ENCODE measurements at places on chromosomes 2 and 18.

DNA sequence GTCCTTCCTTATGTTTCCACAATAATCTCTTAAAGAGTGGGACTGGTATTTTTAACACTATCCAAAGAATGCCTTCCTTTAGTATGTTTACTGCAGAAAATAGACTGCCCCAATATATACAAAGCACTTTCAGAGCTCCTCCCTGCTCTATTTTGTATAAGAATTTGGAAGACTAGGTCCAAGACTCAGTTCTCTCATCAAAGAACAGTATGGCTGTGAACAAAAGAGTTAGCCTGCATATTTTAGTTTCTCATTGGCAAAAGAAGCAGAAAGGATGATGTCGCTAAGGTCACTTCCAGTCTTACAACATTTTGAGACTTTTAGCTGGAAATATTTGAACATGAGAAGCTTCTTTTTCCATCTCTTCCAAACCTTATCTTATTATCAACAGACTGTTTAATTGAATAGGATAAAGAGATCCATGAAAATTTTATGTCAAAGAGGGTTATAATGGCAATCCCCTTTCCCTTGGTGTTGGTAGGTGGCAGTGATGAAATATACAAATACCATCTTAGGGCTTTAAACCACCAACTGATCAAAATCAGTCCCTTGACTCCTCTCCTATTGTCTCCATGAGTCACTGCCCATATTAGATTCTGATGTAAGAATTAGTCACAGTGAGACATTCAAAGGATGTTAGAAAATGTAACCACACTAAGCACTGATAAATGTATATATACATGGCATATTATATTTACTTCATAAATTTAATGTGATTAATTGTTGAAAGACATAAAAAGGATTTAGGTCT lies 266.9 kb upstream of the DSEL start:
- no peak for DNase-seq

GRCh38 chr2:9336241-9336575 lies 87.1 kb downstream of the ITGB1BP1 start:
- DNase-seq, result no peak

DNA sequence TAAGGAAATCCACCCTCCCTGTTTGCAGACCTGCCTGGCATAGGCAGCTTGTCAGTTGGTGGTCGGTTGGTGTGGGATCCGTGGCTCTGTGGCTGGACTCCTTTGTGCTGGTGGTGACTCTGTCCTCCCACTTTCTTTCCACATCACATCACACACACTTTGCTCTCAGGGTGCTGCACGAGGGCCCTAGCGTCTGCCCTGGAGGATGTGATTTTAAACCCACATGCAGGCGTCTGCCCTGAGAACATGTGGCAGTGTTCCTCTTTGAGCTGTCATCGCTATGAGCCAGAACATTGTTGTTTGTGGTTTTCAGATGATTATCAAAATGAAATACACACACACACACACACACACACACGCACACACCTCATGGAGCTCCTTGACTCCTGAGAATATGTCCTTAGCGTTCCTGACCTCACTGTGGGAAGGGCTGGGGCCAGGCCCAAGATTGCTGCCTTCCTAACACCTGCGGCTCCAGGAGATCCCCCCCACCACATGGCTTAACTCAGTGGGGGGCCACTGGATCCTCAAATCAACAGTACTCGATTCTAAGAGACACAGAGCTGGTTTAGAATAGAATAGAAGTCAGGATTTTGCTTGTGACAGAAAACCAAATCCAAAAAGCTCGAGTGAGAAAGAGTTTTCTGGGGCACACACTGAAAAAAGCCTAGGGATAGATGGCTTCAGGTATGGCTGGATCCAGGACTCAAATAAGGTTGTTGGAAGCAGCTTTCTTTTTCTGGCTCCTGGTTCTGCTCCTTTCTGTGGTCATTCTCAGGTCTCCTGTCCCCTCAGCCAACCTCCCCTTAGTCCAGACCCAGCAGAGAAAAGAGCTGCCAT lies 54.8 kb downstream of the RTP5 start:
- no peak for DNase-seq

DNA sequence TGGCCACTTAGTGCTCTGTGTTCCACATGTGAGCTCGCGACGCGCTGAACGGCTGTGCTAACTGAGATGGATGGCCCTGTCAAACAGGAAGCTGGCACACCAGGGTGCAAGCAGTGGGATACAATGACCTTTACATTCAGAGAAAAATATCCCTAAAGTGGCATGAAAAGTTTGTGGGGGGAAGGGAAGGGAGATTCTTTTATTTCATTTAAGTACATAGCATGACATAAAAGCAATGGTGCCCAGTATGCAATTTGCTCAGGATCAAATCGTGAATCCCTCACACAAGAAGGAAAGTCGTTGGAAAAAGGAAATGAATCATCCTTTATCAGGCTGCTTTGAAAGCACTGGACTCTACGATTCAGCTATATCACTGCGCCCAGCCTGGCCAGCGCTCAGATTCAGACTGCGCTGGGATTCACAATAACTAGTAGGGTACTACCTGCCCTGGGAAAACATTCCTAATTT lies 26.0 kb downstream of the SATB2 start:
- no peak for DNase-seq

DNA sequence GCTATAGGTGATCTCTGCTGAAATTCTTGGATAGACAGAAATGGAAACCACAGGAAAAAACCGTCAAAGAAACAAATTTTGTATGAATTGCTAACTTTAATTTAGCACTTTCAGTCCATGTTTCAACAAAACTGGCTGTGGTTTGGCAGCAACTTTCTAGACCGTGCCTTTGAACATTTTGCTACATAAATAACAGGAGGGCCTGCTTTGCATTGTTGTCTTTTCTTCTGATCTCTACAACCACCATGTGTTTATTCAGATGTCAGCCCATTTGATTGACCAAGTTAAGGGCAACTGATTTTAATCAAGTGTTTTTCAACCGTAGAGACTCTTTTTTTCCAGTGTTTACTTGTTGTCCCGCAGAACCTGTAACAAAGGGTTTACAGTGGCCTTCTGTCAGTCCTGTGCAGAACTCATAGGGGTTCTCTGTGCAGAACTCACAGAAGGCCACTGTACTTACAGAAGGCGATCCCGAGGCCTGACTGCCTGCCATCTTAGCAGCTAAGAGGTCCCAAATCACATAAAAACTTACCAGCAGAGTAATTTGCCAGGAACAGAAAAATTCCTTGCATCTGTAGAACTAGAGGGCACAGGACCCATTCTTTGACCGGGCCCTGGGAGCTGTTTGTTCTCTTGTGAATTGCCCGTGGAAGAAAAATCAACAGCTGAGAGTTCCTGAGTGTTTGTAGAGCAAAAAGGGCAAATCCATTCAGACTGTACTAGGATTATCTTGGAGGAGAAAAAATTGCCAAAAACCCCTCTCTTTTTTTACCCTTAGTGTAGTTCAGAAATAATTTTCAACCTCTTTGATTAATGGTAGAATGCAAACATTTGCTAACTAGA lies 120.6 kb downstream of the PRKRA start:
- DNase-seq, result no peak

DNA sequence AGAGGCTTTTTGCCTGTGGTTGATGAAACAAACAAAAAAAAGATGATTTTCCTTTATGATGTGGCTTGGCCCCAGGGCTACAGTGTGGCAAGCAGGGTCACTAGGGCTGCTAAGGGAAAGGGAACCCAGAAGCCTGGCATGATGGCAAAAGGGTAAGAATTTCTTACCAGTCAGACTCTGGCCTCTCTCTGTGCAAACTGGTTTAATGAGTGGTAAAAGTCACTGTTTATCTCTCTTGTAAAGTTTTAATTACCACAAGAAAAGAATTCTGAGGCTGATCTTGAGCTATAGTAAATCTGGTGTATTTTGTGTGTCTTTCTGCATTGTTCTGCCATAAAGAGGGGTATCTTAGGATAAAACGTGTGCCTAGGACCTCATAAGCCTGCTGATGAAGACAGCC lies 275.4 kb downstream of the STK39 start:
- DNase-seq, result no peak

- no peak for DNase-seq
Observed at GRCh38 chr18:57149531-57149930, 2.6 kb downstream of the BOD1L2 start.

DNA sequence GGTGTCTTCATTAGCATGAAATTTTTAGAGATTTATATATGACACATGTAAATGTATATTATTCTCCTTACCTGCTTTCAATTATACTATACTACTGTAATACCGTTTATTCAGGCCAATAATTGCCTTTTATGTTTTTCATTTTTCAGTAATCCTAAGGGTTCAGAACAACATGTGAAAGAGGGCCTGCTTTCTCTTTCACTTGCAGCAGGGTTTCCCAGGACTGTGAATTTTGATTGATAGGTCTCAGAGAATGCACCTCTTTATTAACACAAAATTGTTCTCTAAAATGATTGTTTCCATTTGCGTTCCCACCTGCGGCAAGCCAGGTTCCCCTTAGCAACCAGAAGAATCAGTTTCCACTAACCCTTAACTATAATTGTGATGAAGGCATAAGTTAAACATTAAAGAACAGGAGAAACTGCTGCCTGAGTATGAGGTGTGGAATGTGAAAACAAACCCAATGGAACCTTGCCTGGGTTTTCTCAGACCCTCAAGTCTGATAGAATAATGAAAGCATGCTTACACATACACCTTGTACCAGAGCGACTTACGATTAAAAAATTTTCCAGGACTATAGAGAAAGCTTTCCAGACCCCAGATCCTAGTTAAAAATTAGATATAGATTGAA lies 1591.2 kb upstream of the LRRTM1 start:
- no peak for DNase-seq

- DNase-seq, result no peak
Observed at GRCh38 chr2:180907731-180908130, 72.7 kb upstream of the UBE2E3 start.

- DNase-seq, result no peak
Observed at GRCh38 chr2:98809116-98809515, 78.2 kb upstream of the MGAT4A start.

DNA sequence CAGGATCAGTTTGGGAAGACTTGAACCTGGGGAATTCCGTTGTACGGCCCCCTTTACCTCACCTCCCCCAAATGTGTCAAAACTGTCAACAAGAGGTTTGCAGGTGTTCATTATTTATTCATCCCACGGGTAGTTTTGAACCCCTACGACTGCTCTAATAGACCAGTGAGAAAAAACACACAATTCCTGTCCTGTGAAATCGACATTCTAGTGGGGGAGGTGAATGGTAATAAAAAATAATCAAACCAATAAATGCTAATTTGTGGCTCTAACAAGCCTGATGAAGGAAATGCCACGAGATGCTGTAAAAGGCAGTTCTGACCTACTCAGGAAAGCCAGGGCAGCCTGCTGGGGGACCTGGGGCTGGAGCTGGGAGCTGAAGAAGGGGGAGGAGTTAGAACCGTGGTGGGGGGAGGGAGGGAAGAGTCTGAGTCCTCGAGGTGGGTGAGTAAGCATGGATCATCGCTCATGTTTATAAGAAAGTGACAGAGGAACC lies 463 bp upstream of the DNAJB2 start:
- no peak for DNase-seq

GRCh38 chr2:215803150-215803549 lies 210.2 kb downstream of the MREG start:
- no peak for DNase-seq

DNA sequence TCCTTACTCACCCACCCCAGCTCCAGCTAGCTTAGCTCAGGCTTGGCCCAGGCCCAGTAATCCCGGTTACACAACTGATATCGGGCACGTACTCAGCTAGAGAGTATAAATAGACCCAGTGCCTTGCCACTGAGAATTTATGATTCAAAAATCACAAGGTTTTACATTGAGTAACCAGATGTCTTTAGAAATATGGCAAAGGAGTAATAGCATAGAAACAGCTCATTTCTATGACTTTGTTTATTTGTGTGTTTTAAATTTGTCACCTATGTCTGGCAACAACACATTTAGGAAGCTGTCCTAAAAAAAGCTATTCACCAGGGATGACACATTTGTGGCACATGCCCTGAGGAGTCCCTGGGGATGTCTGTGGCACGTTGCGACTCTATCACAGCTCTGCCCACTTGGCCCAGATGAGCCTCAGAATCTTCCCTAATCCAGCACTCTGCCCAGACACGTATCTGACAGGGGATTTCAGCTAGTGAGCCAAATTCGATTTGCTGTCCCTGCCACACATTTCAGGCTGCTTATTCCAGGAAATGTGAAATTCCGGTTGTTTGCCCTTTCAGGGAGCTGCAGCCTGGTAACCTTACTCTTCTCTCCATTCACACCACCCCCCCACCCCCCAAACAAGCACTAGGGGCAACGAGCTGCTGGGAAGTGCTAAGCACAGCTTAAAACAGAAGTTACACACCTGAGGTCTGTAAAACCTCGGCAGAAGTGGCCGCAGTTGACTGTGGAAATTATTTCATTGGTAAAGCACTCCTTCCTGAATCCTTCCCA lies 85.4 kb upstream of the ZCCHC2 start:
- DNase-seq, result no peak

DNA sequence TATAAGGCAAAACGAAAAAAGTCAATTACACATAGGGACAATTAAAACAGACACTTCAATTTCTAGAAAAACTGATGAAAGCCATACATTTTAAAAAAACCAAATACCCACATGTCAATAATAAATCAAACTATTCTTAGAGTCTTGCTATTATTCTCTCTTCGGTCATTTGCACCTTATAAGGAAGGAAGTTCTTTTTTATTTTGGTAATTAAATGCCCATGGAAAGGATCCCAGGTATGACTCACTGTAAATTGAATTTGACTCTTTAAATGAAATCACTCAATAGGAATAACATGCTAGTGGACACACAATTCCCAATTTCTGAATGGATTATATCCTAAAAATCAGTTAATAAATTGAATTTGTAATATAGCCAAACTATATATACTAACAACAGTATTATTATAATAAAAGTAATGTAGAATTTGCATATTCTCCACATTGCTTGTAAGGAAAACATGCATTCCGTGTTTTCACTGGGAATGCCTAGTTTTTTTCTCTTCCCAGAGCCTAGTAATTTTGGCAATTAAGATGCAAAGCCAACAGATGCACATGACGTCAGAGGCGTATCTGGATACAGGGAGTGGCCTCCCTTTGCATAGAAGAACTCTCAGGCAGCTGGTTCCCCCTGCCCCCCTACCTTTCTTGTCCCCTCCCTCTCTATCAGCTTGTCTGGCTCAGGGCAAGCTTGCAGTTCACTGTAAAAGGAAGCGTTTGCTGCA lies 153.5 kb upstream of the PGAP1 start:
- peak; percentile 91 for DNase-seq

- DNase-seq, result no peak
Observed at GRCh38 chr2:16722677-16723076, 57.0 kb upstream of the CYRIA start.

Data from NCI-H446 (cell line).